ENCODE measurements at places on chromosomes 2 and 18.

- no peak for DNase-seq
These were observed 113.0 kb downstream of the CDH2 start for GRCh38 chr18:28063926-28064325.

GRCh38 chr18:5317186-5317585 lies 21.7 kb upstream of the ZBTB14 start:
- DNase-seq = no peak

DNA sequence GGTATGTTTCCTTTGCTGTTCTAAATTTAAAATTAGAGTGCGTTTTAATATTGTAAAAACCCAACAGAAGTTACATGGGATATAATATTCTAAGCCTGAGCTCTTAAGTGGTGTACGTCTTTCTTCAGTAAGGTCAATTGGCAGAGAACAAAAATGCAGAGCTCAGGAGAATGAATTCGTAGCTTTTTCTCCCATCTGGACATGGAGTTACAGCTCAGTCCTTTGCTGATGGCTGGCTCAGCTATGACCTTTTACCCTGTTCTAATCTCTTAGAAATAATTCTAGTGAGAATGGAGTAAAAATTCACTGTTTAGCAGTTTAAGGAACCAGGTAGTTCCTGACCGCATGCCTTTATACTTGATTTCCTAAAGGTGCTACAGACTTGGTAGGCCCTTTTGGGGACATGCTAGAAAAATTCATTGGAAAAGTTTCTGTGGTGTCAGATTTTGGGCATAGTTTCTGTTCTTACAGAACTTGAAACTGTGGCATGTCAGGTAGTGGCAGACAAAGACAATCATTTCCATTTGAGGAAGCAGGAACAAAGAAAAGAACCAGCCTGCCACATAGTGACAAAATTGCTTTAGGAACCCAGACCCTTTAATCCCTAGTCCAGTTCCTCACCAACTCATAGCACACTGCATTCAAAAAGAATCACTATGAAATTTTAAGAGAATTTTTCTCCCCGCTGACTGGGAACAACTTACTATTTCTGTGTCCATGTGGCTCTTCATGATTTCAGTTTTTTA lies 566.8 kb upstream of the ZNF804A start:
- no peak for DNase-seq

GRCh38 chr18:41753826-41754225 lies 201.2 kb upstream of the PIK3C3 start:
- DNase-seq = no peak

DNA sequence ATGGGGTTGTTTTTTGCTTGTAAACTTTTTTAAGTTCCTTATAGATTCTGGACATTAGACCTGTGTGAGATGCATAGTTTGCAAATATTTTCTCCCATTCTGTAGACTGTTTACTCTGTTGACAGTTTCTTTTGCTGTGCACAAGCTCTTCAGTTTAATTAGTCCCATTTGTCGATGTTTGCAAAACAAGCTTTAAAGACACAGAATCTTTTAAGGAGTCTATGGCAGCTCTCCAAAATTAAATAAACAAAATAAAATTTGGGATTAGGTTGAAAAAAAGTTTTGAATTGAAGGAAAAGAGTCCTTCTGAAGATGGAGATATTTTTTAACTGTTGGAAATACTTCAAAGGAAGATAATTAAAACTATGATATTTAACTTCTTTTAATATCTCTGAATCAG lies 88.8 kb downstream of the MAP3K20 start:
- no peak for DNase-seq

GRCh38 chr2:197097578-197098366 lies 171.3 kb upstream of the PGAP1 start:
- DNase-seq = no peak

DNA sequence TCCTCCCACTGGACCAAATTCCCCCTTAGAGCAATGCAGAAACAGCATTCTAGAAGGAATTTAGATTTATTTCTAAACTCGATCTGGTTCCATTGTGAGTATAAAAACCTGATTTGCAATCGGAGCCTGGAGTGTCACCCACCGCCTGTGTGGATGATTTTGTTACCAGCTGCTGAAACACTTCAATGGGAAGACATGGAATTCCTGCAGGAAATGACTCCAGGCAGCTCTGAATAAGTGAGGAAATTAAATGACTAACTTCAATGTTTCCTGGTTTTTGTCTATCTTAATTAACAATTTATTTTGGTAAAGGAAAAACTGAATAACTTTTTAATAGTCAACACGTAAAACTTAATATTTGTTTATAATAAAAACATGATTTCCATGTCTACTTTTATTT lies 19.3 kb downstream of the CTAGE1 start:
- DNase-seq = no peak

DNA sequence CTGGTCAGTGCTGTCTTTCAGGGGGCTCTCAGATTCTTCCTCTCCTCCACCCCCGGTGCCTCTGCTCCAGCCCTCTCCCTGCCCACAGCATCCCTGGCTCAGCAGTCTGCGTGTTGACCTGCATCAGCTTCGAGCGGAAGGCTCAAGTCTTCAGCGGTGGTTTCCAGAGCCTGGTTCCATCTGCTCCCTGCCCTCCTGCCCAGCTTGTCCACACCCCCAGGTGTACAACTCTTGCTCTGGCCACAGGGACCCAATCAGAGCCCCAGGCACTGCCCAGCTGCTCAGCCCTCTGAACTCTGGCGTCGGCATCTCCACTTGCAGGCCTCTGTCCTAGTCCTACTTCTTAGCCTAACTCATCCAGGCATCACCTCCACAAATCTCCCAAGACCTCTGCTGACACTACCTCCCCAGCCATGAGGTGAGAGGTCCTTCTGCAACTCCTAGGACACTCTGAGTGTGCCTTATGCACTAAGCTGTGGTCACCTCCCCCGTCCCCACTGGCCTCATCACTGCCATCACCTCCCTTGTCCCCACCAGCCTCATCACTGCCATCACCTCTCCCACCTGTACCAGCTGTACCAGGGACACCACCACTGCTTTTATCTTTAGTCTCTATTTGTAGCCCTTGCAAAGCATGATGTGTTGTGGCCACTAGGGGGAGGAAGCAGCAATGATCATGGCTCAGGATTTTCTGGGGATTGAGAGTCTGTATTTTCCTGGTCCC lies 60.9 kb downstream of the EDAR start:
- DNase-seq = peak; percentile 51

GRCh38 chr2:17373041-17373440 lies 145.2 kb downstream of the RAD51AP2 start:
- DNase-seq = no peak

DNA sequence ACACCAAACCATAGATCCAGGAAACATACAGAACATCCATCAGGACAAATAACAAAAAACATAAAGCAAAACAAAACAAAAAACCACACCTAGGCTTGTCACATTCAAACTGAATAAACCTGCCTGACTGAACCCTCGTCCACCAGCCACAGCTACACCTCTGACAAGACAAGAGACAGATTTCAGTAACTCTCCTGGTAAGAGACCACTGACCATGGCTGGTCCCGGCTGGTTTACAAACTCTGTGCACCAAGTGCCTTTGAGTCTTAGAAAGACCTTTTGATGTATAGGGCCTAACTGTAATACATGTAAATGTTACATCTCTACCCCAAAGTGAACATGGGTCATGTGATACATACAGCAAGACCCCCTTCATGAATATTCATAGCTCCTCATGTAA lies 4.8 kb upstream of the SLC66A2 start:
- DNase-seq = no peak

- no peak for DNase-seq
These were observed 26.5 kb downstream of the TCF23 start for GRCh38 chr2:27175330-27175729.

DNA sequence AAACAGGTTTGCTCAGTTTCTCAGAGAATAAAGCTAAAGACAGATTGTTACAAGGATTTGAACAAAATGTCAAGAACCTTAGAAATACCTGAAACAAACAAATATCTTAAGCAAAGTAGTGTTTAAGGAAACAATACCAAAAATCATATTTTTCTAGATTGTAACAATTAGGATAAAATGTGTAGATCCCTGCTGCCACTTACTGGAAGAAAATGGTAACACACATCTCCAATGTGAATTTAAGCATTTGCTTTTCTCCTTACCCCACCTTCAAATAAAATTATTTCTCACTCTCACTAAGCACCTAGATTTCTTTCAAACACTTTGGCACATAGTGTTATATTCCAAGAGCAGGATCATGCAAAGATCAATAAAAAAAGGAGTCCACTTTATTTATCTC lies 34.9 kb downstream of the SUCLG1 start:
- DNase-seq = no peak

GRCh38 chr2:237878321-237879057 lies 19.1 kb downstream of the RAMP1 start:
- no peak for DNase-seq

- DNase-seq = no peak
These were observed 67.6 kb upstream of the OTOS start for GRCh38 chr2:240208096-240208495.

All from head of caudate nucleus (tissue), 42 donors.